ENCODE measurements at places on chromosomes 3 and 15.

DNA sequence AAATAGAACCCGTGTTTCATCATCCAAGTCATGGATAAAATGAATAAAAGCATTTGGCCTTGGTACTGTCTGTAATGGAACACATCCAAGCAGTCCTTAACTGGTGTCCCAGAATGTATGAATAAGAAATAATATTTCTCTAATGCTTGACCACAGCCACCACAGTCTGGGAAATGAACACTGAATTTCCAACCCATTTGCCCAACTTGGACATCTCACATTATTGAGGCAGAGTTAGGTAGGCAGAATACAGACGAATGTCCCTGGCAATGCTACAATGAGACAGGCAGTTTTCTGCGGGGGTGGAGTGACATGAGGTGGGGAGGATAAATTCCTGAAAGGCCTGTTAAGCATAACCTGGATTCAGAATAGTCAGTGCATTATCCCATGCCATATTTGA lies 245.7 kb downstream of the ZIC1 start:
- no peak for DNase-seq

- no peak for DNase-seq
These were observed 10.6 kb upstream of the MINDY2 start for GRCh38 chr15:58760385-58761009.

DNA sequence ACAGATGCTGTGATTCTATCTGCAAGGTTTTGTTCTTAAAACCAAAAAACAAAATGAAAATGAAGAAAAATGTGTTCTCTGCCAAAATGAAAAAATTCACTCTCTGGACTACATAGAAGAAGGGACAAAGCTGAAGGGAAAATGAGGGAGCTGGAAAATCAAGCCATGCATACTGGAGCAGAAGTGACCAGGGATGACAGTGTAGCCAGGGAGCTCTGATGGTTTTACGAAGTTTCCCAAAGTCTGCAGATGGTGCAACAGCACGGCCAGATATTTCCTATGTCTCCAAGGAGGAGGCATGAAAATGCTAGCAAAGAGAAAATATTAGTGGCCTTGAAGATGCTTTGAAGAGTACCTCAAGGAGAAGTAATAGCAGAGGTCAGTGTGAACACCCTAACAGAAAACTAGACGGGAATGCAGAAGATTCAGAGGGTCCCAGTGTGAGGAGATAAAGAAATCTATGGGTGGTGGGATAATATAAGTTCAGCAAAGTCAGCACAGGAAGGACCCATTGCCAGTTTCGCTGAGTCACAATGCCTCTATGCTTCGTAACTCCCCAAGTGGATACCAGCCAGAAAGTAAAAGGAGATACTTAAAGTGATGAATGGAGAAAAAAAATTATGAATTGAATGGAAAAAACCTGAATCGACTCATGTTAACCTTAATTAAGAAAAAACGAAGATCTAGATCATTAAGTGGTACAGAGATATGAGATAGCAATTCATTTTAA lies 39.0 kb upstream of the POMGNT2 start:
- DNase-seq = no peak

GRCh38 chr3:49668414-49668797 lies 5.7 kb upstream of the APEH start:
- DNase-seq = no peak

DNA sequence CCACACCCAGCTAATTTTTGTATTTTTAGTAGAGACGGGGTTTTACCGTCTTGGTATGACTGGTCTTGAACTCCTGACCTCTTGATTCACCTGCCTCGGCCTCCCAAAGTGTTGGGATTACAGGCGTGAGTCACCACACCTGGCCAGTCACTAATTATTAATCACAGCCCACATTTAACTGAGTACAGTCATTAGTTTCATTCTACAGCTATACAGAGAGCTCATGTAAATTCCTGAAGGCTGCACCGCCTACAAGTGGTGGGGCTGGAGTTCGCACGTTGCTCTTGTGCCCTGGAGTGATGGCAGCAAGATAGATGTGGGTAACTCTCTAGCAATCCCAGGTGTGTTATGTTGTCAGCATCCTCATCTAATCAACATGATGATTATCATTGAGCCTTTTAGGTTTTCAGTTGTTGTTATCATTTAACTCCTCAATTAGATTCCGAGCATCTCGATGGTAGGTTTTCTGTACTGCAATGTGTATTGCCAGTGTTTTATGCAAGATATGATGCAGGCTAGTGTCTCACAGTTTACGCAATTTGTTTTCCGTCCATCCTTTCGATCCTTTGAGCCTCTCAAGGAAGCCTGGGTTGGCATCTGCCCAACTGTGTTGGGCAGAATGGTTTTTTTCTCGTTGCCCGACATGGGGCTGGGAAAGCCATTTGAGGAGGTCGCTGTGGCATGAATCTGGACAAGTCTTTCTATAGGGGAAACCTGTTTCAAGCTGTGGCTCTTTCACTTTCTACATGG lies 216.3 kb downstream of the LPP start:
- no peak for DNase-seq

DNA sequence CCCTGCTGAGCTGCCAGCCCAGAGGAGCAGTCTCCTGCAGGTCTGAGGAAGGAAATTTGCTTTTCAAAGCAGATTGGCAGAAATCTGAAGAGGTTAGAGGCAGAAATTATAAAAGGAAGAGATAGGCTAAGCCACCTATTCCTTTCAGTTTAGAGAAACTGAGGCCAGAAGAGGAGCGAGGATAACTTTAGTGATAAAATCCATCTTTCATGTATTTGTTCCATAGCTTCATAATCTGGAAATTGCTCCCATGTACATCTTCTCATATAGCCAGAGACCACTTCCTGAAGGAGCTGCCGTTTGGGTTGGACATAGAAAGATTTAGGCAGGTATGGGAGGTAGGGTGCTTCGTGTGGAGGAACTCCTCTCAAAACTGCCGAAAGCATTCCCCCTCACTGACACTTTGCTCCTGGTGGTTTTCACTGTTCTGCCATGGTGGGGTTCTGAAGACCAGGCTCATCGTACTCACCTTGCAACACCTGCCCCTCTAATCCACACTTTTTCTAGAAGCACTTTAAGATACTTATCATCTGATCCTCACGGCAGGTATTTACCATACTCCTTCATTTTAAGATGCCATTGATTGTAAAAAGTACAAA lies 670 bp upstream of the ACAP2 start:
- no peak for DNase-seq

DNA sequence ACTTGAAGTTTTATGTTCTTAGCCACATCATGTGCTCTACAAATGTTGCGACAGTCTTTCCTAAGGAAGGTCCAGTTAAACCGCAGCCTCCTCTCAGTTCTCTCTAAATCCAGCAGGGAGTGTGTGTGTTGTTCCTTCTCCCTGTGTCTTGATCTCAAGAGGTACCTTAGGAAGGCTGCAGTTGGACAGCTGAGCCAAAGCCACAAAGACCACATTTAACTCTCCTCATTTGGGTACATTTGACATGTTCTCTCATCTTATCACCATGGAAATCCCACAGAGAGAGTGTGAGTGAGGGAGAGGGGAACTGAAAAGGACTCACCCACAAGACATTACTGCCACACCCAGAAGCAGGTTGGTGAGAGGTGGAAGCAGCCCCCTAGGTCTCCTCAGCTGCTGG lies 79.5 kb downstream of the CD200R1L start:
- no peak for DNase-seq

DNA sequence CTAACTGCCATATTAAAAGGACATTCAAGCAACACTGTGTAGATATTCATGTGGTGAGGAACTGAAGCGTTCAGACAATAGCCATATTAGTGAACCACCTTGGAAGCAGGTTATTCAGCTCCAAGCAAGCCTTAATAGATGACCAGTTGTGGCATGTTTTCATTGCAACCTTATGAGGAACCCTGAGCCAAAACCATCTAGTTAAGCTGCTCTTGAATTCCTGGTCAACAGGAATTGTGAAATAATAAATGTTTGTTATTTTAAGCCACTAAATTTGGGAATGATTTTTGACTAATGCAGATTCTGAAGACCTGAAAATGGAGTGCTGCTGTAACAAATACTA lies 73.0 kb downstream of the SPRED1 start:
- DNase-seq = no peak

- no peak for DNase-seq
These were observed 2.7 kb downstream of the ZIC1 start for GRCh38 chr3:147411815-147412241.

DNA sequence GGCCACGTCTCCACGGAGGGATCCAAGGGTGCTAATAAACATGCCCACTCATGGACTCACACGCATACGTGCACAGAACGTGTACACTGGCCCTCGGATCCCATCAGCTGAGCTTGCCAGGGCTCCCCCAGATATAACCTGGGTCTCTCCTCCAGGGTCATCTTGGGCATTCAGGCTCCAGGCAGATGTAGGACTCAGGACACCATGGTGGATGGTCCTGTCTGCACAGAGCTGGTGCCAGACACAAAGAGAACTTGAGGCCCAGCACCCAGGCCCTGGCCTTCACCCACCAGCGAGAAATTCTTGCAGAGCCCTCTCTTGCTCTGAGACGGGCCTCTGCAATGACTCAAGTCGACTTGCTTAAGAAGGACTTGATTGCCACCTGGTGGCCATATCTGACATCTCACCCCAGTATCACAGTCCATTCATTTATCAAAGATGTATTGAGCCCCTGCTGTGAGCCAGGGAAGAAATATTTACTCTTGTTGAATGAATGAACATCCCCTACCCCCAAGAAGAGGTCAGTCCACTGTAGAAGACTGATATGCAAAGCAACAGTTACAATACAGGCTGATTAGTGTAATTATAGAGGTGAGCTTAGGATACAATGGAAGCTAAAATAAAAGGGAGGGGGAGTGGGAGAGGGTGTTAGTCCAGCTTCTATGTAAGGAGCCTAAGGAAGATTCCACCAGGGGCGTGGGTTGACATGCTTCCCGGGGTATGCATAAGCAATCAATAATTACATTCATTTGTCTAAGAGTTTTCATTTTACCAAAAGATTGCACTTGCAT lies 34.2 kb upstream of the VPS8 start:
- DNase-seq = peak; percentile 79

DNA sequence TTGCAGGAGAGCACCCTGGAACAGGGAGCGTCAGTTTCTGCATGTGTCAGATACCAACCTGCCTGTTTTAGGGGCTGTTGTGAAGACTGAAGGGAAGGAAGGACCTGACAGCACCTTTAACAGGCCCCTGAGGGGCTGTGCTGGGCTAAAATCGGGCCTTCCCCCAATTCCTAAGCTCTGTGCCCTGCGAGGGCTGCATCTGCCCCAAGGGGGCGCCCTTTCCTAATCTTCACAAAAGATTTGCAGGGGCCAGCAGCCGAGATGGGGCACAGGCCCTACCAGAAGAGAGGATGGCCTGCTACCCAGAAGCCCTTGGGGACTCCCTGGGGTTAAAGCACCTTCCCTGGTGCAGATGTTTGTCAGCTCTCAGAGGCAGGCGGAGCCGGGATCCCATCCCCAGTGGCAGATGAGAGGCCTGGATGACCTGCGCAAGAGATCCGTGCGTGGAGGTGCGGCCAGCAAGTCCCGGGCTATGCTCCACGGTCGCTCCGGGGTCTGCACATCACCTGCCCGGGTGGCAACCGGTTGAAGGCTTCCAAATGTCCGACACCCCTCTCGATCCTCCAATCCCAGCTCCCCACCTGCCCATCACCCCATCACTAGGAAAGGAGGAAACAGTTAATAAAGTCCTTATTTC lies 53.6 kb downstream of the RHCG start:
- DNase-seq = no peak

DNA sequence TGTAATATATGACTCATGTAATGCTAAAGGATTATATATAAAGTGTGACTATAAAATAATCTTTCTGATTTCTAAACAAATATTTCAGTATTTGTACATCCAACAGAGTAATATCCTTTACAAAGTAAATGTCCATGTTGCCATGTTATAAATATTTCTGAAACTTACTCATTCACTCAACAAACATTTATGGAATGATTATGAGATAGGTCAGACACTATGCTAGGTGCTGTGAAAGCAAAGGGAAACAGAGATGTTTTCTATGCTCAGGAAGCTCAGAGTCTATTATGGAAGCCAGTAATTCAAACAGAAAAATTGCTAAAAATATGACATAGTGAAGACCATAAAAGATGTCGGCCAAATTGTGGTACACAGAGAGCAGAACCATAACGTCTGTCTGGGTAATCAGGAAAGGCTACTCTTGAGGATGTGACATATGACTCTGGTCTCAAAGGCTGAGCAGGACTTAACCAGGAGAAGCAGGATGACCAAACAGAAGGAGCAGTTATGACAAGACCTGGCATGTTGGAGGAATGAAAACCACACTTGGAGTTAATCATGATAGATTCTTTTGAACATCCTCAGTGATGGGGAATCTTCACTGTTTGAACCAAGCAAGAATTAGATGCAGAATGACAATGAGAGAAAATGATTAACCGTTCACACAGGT lies 39.0 kb upstream of the MYO5C start:
- DNase-seq = no peak
